ENCODE measurements at places on chromosomes 12 and 14. TPM values are rescaled to one million over a fixed set of nuclear protein-coding genes. Genes with fewer than 3 reads are reported as not detected.
A peak's percentile ranks its signal among the peaks of the same experiment; 100 is the strongest.

DNA sequence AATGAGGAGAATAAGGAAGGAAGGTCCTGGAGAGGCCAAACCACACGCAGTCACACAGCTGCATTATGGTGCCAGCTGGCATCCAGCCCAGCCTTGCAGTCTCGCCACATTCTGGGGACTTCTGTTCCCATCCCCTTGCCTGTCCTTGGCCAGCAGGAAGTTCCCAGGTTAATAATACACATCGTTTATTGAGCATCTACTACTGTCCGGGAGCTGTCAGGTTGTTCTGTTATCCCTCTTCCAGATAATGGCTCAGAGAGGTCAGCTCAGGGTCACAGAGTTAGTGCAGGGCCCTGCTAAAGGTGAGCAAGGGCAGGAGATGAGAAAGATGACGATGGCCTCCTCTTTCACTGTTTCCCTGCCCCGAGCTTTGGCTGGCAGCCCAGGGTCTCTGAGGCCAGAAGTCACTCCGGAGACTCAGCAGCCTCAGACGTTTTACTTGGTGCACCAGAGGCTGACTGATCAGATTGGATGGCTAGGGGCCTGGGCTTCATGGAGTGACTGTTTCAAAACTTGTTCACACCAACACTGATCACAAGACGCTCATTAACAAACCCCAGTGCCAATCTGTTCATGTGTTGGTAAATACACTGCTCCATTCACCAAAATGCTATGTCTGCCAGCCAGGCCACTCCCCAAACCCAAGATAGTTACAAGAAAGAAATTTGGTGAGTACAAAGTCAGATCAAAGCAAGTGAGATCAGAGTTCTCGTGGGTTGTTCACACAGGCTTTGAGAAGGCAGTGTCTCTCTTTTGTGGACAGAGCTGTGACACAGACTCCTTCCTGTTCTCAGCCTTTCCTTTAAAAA lies 79.2 kb downstream of the B4GALNT3 start:
- DNase-seq: peak; percentile 94
- peaks cover 33% of the 10 kb centered on the region for H3K4me1 ChIP-seq
- no peak overlapping the region for H3K4me3 ChIP-seq
- H3K36me3 ChIP-seq: no peaks in the 10 kb centered on the region

Gene CSAD
- total RNA-seq: 3.3 TPM

GRCh38 chr12:46818642-46819041 lies 7.2 kb downstream of the SLC38A4 start:
- DNase-seq: no peak
- H3K4me3 ChIP-seq: no peak overlapping the region
- H3K4me1 ChIP-seq: no peaks in the 10 kb centered on the region
- H3K36me3 ChIP-seq: no peaks in the 10 kb centered on the region
- H3K27ac ChIP-seq: no peak overlapping the region

DNA sequence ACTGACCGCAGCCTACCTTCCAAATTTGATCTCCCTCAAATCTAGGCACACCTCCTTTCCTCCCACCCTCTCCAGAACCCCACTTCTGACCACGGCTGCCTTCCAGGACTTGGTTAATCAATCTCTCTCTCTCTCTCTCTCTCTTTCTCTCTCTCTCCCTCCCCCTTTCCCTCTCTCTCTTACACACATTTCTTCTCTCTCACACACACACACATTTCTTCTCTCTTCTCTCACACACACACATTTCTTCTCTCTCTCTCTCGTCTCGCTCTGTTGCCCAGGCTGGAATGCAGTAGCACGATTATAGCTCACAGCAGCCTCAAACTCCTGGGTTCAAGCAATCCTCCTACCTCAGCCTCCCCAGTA lies 521 bp upstream of the GMFB start:
- H3K36me3 ChIP-seq: no peaks in the 10 kb centered on the region
- H3K27ac ChIP-seq: peak overlapping the region; percentile 82
- H3K4me3 ChIP-seq: peak overlapping the region; percentile 71
- H3K27me3 ChIP-seq: no peaks in the 10 kb centered on the region
- no peak for DNase-seq

- peak overlapping the region; percentile 41 for H3K27ac ChIP-seq
- H3K36me3 ChIP-seq: no peaks in the 10 kb centered on the region
- no peaks in the 10 kb centered on the region for H3K27me3 ChIP-seq
- H3K4me3 ChIP-seq: no peak overlapping the region
- DNase-seq: no peak
Observed at GRCh38 chr14:89720076-89720687, 234.3 kb downstream of the EFCAB11 start.

DNA sequence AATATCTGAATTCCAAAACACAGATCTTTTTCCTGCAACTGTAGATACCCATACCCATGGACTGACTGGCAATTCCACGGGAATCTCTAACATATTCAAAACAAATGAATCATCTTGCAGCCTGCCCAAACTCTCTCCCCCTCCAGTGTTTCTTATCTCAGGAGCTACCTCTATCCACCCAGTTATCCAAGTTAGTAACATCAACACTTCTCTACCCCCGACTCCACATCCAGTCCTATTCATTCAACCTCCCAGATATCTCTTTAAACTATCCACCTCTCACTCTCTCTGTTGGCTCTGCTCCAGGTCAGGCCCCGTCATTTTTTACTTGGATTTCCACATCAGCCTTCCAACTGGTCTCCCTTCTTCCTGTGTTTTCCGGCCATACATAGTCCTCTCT lies 6.7 kb upstream of the KCNH5 start:
- DNase-seq: no peak
- H3K36me3 ChIP-seq: no peaks in the 10 kb centered on the region
- no peak overlapping the region for H3K4me3 ChIP-seq
- H3K27me3 ChIP-seq: no peaks in the 10 kb centered on the region

DNA sequence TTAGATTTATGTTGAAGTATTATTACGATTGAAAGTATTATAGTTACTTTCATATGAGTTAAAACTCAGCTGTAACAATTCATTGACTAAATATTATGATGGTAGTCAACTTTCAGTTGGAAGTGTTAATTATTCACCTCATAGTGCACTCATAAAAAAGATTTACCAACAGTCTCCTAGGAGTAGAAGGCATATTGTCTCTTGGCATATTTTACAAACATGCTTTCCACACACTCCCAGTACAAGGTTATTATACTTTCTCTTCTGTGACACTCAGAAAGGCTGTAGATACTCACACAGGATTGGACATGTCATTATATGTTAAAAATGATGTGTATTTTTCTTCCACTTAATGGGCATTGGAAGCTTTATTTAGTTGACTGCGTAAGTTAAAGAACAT lies 147.1 kb downstream of the NPAS3 start:
- H3K27ac ChIP-seq: no peak overlapping the region
- H3K4me1 ChIP-seq: no peaks in the 10 kb centered on the region
- no peaks in the 10 kb centered on the region for H3K36me3 ChIP-seq

Gene SPIC
- total RNA-seq: not detected

- no peaks in the 10 kb centered on the region for H3K36me3 ChIP-seq
- H3K4me1 ChIP-seq: no peaks in the 10 kb centered on the region
- H3K4me3 ChIP-seq: no peak overlapping the region
- H3K27ac ChIP-seq: no peak overlapping the region
- no peaks in the 10 kb centered on the region for H3K27me3 ChIP-seq
Observed at GRCh38 chr12:60501124-60501729, 905.4 kb downstream of the SLC16A7 start.

DNA sequence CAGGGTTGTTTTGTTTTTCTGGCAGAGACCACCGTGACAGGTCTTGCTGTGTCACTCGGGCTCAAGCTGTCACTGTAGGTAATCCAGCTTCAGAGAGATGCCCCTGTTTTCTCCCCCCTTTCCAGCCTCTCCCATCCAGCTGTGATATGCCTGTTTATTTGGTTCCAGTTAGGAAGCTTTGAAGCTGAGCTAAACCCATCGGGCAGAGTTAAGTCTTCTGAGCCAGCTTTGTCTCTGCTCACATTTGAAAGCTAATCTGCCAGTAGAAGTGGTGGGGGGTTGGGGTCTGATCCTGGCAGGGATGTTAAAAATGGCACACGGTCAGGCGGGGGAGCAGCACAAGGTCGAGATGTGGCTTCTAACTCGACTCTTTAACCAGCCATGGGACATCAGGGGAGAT lies 130.0 kb downstream of the TSPAN9 start:
- H3K4me1 ChIP-seq: peaks cover 17% of the 10 kb centered on the region
- H3K36me3 ChIP-seq: peaks cover 53% of the 10 kb centered on the region
- no peak overlapping the region for H3K4me3 ChIP-seq
- H3K27ac ChIP-seq: no peak overlapping the region

Gene POU6F1
- 2.5 TPM for total RNA-seq

DNA sequence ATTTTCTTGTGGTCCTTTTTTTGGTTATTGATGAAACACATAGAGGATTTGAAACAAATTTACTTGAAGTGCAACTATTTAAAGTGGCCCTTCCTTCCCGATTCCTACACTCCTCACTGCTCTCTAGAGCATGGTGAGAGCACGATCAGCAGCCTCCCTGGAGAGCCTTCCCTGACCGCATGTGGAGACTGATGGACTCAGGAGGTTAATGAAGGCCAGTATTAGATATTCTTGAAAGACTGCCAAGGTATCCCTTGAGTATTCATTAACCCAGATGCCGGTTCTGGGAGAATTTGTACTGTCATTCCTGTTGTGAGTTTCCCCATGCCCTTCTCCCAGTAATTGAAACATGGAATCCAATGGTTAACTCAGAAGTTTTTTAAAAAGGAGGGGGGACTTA lies 102.8 kb upstream of the FGD4 start:
- no peaks in the 10 kb centered on the region for H3K27me3 ChIP-seq
- no peaks in the 10 kb centered on the region for H3K36me3 ChIP-seq
- H3K27ac ChIP-seq: no peak overlapping the region
- no peak for DNase-seq
- no peaks in the 10 kb centered on the region for H3K4me1 ChIP-seq

All from SJCRH30 (cell line).